ENCODE measurements at places on chromosomes 2 and 18.

DNA sequence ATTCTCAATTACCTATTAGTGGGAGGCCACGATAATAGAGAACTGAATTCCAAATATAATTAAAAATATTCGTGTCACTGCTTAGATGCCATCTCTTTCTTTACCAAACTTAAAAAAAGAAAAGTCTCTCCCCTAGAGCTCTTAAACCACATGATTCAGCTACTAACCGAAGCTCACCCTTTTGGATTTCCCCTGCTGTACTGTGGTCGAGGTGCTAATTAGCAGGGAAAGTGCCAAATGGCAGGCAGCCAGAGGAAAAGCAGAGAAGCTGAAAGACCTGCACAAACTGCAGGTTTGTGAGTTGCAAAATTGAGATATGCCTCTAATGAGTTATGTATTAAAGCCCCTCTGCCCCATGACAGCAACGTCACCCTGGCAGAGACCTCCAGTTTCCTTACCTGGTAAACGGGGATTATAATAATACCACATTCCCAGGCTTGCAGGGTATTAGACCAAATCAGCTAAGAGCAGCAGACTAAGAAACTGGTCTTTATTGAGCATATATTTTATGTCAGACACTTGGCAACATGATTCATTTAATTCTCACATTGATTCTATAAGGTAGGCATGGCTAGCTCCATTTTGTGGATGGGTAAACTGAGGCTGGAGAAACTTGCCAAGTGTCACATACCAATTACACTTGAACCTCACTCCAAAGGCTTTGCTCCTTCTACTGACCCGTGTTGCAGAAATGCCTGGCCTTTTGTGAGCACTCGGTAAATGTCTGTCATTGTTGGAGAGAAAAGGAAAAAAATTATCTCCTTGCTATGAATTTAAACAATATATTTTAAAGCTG is 259.7 kb downstream of the LPIN1 start:
- no peak for DNase-seq

DNA sequence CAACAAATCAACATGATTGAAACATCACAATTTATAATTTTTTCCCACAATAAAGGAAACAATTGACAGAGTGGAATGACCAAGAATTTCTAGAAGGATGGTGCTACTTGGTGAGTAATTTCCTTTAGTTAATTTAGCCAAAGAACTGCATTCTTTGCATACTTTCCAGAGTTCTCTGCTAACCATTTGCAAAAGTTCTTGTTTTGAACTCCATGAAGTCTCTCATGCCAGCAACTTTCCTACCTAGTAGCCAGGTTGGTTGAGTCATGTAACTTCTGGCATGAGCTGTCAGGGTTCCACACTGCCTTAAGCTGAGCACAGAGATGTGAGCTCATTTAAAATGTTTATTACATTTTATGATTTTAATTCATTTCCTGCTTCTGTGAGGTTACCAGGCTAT is 539.6 kb downstream of the PID1 start:
- no peak for DNase-seq

GRCh38 chr18:75143851-75144250 is 65.1 kb downstream of the PTGR3 start:
- DNase-seq, result no peak

- no peak for DNase-seq
Measured at GRCh38 chr18:55907453-55908175, 319.6 kb upstream of the TCF4 start.

- no peak for DNase-seq
Measured at GRCh38 chr2:222334914-222335313, 36.1 kb upstream of the PAX3 start.

GRCh38 chr2:51813247-51813646 is 781.3 kb upstream of the NRXN1 start:
- no peak for DNase-seq

DNA sequence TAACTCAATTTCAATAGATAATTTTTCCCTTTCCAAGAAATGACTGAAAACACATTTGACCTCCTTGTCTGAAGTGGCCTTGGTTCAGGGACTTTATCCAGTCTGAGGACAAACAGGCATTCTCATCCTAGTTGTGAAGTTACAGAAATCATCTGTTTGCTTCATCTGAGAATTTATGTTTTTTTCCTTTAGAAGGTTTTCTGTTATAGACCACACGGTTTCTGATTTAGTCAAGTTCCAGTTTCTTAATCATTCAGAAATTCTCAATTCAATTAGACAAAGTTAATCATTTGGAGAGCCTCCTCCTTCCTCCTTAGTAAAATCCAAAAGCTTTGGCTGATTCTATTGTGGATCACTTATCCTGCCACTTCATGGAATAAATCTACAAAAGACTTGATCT is 60.9 kb downstream of the ICOS start:
- DNase-seq, result no peak

DNA sequence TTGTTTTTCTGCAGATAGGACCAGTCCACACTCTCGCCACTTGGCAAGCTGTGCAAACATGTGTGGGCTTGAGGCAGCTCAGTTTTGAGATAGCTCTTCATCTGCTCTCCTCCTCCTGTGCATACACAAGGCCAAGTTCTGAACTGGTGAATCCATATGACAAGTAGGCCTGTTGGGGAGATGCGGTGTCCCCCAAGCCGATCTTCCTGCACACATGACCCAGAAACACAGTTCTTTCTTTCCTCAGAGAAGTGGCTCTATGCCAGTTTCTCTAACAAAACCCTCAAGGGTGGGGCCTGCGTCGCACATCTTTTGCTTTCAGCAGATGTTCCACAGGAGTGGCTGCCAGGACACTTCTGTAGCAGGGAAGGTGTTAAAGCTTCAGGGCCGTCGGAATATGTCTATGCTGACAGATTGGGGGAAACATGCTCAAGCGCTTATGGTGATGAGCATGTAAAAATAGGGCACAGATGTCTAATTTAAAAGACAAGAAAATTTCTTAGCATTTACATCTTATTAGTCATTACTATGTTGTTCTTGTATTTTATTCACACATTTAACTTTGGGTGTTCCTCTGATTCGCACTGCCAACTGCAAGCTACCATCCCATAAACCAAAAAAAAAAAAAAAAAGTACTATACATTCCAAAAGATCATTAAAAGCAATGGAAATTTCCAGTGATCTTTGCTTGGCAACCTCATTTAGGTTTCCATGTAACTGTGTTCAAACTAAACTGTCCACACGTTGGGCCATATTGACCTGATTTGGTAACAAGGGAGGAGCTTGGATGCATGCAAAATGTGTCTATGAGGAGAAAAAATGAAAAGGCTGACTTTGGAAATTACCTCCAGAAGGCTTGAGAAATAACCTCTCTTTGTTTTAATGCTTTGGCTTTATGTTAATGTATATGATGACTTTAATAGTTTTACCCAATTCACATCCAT is 1055.5 kb upstream of the KLHL29 start:
- no peak for DNase-seq

DNA sequence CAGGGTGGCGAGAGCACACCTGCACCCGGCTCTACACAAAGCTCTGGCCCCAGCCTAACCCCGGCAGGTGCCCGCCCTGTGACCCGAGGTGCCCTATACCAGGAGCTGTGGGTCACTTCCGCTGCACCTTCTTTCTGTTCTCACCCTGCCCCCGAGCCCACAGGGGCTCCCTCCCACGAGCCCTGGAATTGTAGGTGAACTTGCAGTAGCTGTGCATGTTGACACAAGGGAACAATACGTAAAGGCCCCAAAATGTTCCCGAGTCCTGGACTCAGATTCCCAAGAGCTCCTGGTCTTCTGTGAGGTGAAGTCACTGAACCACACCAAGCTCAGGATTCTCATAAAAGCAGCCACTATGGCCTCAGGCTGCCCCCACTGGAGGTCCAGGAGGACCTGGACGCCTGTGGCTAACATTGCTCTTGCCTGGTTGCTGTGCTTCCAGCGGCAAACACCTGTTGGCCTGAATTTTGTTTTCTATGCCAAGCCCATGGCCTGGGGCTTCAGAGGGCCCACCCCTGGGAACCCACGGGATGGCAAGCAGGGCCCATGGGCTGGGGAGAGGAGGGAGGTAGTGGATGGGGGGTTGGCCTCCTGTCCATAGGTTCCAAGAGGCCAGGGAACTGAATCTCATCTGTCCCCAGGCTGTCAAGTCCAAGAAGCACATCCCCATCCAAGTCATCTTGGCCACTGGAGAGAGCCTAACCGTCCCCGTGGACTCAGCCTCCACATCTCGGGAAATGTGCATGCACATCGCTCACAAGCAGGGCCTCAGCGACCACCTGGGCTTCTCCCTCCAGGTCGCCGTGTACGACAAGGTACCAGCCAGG is 23.2 kb upstream of the GPR17 start:
- peak; percentile 56 for DNase-seq

DNA sequence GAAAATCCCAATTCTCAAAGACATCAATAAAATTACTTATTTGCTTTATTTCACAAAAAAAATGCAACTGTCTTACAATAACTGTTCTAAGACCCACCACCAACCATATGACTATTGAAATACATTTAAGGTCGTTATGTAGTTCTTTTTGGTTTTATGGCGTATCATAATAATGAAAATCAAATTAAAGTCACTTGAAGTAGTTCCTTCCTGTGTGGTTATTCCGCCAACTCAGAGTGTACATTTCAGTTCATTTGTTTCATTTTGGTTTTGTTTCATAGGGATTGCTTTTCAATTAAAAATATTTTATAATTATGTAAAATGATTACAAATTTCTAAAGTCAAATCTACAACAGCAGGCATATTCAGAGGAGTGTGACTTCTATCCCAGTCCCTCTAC is 45.9 kb upstream of the AAK1 start:
- DNase-seq, result no peak

DNA sequence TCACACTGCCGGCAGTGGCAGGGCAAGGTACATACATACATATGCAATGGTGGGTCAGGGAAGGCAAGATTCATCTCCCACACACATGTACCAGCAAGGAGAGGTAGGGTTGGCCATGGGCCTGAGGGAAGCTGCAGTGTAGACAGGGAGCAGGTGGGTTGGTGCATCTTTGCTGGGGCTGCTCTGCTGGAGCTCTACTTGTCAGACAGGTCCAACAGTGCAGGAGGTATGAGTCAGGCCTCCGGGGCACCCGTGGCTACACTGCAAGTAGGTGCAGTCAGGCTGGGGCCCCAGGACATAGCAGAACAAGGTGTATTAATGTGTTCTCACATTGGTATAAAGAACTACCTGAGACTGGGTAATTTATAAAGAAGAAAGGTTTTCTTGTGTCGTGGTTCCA is 281.1 kb upstream of the COL3A1 start:
- DNase-seq, result no peak

DNA sequence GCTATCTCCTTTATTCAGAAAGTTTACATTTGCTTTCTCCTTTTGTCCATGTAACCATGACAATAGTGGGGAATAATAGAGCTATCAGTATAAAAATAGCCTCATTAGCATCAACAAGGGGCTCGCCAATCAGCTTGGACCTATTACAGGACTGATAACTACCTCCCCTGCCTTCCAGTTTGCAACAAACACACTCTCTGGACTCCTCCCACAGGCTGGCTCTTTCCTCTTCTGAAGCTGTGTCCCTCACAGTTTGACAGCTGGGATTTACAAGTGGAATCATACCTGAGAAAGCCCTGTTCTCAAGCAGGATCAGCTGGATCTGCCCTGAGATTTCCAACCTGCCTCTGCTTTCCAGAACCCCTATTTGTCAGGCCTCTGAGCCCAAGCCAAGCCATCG is 162.5 kb downstream of the GRB14 start:
- peak; percentile 17 for DNase-seq

GRCh38 chr2:41337956-41338355 is 709.9 kb upstream of the PKDCC start:
- no peak for DNase-seq

DNA sequence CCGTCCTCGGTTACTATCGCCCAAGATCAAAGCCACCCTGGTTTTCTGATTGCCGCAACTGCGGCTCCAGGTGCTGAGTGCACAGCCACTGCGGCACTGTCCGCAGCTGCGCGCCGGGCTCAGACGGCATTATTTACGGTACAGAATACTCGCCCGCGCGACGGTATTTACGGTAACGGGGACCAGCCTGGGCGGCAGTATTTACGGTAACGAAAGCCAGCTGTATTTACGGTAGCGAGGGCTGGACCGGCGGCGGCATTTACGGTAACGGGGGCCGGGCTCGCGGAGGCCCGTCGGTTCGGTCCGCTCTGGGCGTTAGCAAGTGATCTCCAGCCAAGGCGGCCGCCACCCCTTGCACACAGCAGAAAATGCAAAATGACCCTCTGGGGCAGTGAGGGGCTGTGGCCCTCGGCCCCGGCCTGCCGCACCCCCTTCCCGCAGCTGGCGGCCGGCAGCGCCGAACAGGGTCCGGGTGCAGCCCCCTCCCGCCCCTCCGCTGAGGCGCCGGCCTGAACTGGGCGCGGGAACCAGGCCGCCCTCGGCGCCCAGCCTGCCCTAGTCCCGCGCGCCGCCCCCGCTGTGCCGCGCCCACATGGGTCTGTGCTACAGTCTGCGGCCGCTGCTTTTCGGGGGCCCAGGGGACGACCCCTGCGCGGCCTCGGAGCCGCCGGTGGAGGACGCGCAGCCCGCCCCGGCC is at the start of gene GNAL:
Gene GNAL (plus strand): TSS at position 293 of the 697 bp plus-strand sequence. CDS start 300 bp downstream, at position 593.
- DNase-seq, result peak; percentile 90

GRCh38 chr18:13237073-13237472 is 18.5 kb downstream of the LDLRAD4 start:
- DNase-seq, result no peak

DNA sequence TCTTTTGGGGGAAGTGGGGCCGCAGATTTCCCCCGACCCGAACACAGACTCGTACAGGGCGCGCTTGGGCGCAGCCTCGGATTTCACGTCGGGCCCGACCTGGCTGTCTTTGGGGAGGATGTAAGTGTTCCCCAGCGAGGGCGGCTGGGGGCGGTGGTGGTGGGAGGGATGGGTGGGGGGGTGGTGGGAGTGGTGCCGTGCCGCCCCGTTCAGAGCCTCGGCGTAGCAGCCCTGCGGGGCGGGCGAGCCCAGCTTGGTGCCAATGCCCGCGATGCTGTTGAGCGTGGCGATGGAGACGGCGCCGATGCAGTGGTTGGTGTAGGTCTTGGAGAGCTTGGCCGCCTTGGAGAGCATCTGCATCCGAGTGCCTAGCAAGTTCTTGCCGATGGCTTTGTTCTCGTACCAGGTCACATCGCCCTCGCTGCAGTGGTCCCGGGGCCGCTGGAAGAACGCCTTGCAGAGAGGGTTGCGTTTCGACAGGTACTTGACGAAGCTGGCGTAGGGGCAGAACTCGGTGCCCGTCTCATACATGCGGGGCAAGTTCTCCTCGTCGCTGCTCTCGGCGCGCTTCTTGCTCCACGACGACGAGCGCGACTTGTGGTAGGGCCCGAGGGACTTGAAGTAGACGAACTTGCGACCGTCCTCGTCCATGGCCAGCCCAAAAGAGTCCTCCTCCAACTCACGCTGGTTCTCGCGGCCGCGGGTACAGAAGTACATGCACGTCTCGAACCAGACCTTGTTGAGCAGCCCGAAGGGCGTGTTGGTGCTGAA is 1.3 kb downstream of the KCTD1 start:
- peak; percentile 71 for DNase-seq

GRCh38 chr2:102506743-102507142 is 33.7 kb downstream of the SLC9A4 start:
- DNase-seq, result no peak

DNA sequence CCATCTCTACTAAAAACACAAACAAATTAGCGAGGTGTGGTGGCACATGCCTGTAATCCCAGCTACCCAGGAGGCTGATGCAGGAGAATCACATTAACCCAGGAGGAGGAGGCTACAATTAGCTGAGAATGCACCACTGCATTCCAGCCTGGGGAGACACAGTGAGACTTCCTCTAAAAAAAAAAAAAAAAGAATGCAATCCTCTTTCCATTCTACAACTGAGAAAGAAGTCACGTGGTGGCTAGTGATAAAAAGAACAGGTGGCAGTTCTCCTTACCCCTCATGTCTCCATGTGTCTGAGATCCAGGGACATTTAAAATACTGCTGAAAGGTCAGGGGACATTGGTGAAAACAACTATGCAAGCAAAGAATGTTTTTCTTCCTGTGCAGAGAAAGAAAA is 24.4 kb upstream of the GPR39 start:
- DNase-seq, result peak; percentile 19

GRCh38 chr2:156436497-156437085 is 412 bp downstream of the GPD2 start:
- peak; percentile 21 for DNase-seq
